NCI-H1092 treated with DMSO at 0.1 percent for 48 hours (cell line): ENCODE measurements at places on chromosomes 1 and 21.

DNA sequence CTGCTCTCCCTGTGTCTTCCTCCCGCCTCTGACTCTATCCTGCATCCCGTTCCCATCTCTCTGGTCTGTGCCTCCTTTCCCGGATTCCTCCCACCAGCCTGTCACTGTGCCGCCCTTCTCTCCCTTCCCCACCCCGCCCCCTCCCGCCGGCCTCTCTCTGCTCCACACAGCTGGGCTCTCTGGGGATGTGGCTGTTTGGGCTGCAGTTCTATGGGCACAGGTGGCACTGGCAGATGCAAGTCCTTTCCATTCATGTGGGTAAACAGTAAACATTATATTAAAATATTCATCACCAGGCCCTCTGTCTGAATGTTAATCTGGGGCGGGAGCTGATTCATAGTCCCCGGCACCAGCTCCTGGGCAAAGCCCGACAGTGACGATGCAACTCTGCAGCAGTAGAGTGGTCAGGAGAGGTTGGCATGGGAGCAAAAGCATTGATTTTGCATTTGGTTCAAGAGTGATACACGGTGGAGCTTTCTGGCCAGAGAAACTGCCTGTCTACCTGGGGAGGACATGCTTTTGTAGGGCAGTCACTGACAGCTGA lies 249.3 kb downstream of the TNR start:
- peak; percentile 44 for DNase-seq

- DNase-seq, result peak; percentile 21
Measured at GRCh38 chr1:181392613-181393220, 90.6 kb upstream of the CACNA1E start.

DNA sequence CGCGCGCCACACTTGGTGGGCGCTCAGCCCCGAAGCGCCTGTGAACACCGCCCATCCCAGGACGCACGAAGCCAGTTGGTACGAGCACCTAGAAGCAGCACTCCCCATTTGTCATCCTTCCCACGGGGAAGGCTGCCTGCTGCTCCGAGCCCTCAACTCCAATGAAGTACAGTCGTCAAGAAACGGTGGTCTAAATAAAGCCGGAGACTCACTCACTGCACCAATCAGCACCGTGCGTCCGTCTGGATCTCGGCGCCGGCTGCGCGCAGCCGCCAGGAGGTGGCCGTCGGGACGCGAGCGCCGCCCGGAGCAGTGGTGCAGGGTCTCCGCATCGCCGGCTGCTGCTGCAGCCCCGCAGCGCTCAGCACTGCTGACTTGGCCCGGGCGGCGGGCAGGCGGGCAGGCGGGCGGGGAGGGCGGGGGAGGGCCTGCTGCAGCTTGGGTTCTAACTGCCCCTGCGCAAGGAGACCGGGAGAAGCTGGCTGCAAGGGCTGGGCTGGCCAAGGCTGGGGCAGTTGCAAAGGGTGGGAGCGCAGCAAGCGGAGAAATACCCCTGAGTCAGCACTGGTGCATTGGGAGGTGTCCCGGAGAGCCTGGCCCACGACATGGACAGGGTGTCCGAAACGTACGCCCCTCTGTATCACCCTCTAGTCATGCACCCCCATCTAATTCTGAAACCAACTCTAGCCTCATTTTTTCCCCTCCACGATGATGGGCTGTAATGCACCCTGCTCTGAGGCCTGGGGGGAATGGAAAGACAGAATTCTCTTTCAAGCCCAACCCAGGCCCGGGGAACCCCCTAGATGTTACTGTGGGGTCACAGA lies 35.8 kb upstream of the H6PD start:
- peak; percentile 7 for DNase-seq

DNA sequence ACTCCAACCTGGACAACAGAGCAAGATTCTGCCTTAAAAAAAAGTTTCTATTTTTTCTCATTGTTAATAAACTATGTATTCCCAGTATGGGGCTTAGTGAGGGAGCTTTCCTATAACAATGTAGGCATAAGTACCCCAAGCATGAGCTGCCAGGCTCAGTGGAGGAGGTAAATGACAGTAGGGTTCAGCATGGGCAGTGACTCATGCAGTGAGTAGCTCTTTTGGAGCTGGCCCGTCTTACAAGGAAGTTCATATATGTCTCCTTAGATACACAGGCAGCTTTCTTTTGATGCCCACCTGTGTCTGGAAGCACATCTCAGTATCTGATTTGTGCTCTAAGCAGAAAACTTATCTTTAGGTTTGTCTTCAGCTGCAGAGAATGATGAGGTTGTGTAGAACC lies 57.9 kb downstream of the ZNF678 start:
- no peak for DNase-seq

GRCh38 chr1:54569339-54569738 lies 21.3 kb downstream of the ACOT11 start:
- DNase-seq, result no peak

DNA sequence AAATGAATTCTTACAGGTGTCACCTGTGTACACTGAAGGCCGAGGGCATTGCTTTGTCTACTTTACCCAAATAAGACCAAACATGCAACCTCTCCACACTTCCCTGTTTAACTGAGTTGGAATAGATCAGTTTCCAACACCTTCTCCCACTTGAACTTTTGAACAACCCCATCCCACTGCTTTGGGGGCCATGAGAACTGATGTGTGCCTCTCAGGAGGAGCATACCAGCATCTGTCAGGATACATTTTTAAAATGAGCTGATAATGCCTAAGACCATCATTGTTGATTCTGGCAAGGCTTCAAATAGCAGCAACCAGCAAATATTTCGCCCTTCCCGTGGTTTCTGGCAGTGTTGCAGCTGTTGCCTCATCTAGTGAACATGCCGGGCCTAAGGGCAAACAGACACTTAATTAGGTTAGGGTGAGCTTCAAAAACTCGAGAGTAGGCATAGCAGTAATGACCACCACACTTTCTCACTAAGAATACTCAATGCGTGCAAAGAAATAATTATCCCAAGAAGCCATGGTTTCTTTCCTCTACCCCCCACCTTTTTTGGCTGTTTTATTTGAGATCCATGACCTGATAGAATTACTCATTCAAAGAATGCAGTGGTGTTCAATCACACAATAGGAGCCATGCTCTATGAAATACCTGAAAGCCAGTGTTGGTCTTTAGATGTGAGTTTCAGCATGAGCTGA lies 63.7 kb downstream of the MAP10 start:
- peak; percentile 65 for DNase-seq

DNA sequence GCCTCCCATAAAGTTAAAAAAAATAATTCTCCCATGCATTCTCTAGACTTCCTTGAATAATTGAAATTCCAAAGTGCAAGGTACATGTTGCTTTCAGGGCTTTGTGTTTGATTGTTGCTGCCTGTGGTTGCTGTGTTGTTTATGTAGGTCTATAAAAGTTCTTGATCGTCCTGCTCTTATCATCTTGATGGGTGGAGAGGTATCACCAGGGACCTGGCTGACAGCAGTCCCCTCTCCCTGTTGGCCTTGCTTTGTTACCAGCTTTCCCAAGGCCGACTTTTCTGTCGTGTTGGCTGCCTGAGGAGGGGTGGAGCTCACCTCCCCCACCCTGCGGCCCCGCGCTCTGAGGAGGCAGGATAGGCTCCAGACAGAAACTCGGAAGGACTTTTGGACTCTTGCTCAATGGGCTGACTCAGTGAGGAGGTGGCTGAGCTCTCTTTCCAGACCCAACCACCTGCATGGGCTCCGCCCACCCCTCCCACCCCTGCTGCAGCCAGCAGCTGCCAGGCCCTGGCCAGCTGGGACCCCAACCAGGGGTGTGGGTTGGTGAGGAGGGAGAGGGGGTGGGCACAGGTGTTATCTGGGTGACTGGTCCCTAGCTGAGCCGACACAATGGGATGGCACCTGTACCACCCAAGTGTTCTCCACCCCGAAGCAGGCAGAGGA lies 2.0 kb downstream of the INAVA start:
- DNase-seq, result no peak

DNA sequence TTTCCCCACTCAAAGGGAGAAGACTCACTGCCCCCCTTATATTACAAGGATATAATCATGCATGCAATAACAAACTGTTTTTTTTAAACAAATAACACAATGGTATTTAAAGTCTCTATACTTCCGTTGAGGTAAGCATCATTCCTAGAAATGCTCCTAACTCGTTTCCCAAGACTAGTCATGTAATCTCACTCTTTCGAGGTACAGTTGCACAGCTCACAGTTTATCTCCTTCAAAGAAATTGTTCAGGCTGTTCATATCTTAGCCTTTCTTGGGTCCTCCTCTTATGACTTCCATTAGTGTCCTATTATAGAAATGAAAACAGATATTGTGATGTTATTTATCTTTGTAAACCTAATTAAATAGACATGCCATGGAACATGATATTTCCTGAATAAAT lies 705.0 kb downstream of the KCNT2 start:
- DNase-seq, result no peak

- DNase-seq, result no peak
Measured at GRCh38 chr1:156124557-156125483, 10.3 kb downstream of the LMNA start.

- DNase-seq, result no peak
Measured at GRCh38 chr1:25671929-25672328, 55.3 kb downstream of the MAN1C1 start.

DNA sequence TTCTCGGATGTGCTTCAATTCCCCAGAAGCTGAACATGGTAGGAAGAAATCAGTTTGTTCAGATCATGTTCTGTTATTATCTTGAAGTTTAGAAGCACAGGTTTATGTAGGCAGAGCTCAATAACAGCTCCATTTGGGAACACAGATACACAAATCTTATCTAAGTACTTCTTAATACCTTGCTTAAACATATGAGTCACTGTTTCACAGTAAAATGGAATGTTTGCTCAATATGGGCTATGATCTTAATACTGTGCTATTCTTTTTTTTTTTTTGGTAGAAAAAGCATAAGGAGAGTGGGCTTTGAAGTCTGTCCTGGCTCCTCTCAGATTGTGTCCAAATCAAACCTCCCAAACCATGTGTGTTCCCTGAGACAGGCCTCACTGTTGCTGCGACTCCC lies 13.4 kb downstream of the PROK1 start:
- DNase-seq, result no peak
